ENCODE measurements at places on chromosomes 11 and 22. TPM values are rescaled to one million over a fixed set of nuclear protein-coding genes. Genes with fewer than 3 reads are reported as not detected.

GRCh38 chr22:30459181-30460052 lies 12.4 kb downstream of the SEC14L3 start:
- H3K36me3 ChIP-seq: no peaks in the 10 kb centered on the region
- no peaks in the 10 kb centered on the region for H3K4me1 ChIP-seq
- H3K27me3 ChIP-seq: no peaks in the 10 kb centered on the region
- DNase-seq: no peak

OR5M3 gene
- not detected for total RNA-seq

GRCh38 chr11:106706355-106706754 lies 311.9 kb downstream of the GUCY1A2 start:
- H3K27ac ChIP-seq: no peak overlapping the region
- peak; percentile 27 for DNase-seq
- no peaks in the 10 kb centered on the region for H3K27me3 ChIP-seq
- peaks cover 8% of the 10 kb centered on the region for H3K4me1 ChIP-seq
- no peaks in the 10 kb centered on the region for H3K36me3 ChIP-seq

DNA sequence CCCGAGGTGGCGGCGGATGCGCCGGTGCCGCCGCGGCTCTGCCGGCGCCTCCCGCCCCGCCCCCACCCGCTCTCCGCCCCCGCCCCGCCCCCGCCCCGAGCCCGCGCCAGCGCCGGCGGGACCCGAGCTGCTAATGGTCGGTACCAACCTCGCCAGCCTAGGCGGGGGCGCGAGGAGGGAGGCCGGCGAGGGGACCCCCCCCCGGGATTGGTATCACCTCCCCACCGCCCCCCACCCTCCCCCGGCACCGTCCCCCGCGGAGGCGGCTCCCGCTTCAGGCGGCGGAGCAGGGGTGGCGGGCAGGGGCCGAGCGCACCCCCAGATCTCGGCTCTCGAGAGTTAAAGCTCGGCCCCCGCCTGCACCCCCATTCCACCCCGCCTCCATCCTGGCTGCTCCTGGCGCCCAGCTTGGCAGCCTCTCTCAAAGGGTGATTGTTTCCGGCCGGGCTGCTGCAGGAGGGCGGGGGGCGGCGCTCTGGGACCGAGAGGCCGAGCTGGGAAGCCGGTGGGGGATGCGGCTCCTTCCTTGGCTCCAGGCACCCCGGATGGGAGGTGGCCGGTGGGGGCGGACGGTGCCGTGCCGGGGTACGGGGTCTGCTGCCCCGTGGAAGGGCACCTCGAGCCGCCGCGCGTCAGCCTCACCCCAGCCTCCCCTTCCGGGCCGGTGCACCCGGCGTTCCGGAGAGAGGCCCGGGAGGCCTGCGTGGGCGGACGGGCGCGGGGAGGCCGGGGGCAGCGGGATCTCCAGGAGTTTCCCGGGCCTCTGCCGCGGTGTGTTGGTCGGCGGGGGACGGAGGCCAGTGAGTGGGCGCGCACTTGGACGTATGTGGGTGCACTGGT lies at the start of gene B3GAT1:
Gene B3GAT1 (minus strand): TSS at position 40 of the 840 bp plus-strand sequence. CDS start 24,583 bp downstream, outside the sequence.
- no peak for DNase-seq
- H3K27me3 ChIP-seq: peaks cover 40% of the 10 kb centered on the region
- H3K4me3 ChIP-seq: no peak within 1 kb of the TSS

DNA sequence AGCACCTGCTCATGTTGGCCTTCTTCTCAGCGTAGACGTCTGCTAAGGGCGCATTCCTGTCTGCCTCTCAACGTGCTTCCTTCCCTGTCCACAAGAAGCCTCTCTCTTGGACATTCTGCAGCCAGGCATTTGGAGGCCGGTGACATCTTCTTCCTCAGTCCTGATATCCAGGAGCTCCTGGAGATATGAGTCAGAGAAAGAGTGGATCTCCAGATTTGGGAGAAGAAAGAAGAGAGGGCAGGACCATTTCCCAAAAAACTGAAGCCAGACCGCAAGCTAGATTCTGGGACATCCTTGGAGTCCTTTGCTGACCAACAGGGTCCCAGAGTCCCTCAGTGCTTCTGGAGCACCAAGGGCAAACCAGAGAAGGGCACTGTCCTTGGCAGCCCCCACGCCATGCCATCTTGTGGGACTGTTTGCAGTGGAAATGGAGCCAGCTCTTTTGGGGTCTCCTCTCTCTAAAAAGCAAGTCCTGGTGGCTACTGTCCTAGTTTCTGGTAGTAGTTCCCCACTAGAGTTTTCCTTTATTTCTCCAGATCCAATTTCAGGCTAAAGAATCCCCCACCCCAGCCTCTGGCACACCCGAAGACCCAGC lies 36.1 kb upstream of the SYT13 start:
- no peaks in the 10 kb centered on the region for H3K36me3 ChIP-seq
- no peak overlapping the region for H3K27ac ChIP-seq
- no peak overlapping the region for H3K4me3 ChIP-seq
- DNase-seq: no peak
- no peaks in the 10 kb centered on the region for H3K27me3 ChIP-seq

GGTLC2 gene
- not detected for total RNA-seq

GRCh38 chr11:94757037-94757735 lies 11.0 kb upstream of the AMOTL1 start:
- H3K4me1 ChIP-seq: no peaks in the 10 kb centered on the region
- no peak overlapping the region for H3K27ac ChIP-seq
- no peaks in the 10 kb centered on the region for H3K27me3 ChIP-seq
- H3K36me3 ChIP-seq: no peaks in the 10 kb centered on the region
- no peak overlapping the region for H3K4me3 ChIP-seq

PLEKHA7 gene
- total RNA-seq: 7.2 TPM

GRCh38 chr11:75505916-75506692 lies 19.6 kb downstream of the GDPD5 start:
- H3K27me3 ChIP-seq: no peaks in the 10 kb centered on the region
- DNase-seq: no peak

DKK3 gene
- total RNA-seq: 0.49 TPM

- no peaks in the 10 kb centered on the region for H3K27me3 ChIP-seq
- H3K27ac ChIP-seq: no peak overlapping the region
- no peaks in the 10 kb centered on the region for H3K4me1 ChIP-seq
- no peak for DNase-seq
- H3K4me3 ChIP-seq: no peak overlapping the region
These were observed 167.2 kb downstream of the TRIM29 start for GRCh38 chr11:119970555-119971304.

OR52H1 gene
- not detected for total RNA-seq

GRCh38 chr22:29840498-29840897 lies 2.4 kb upstream of the ASCC2 start:
- no peak overlapping the region for H3K27ac ChIP-seq
- DNase-seq: no peak
- H3K4me1 ChIP-seq: peaks cover 11% of the 10 kb centered on the region
- H3K27me3 ChIP-seq: no peaks in the 10 kb centered on the region

- H3K4me1 ChIP-seq: peaks cover 24% of the 10 kb centered on the region
- H3K27me3 ChIP-seq: no peaks in the 10 kb centered on the region
- peak overlapping the region; percentile 40 for H3K27ac ChIP-seq
- peak overlapping the region; percentile 99 for H3K4me3 ChIP-seq
- no peak for DNase-seq
- H3K36me3 ChIP-seq: peaks cover under 1% of the 10 kb centered on the region
These were observed 757 bp upstream of the HINFP start for GRCh38 chr11:119120639-119121007.

DNA sequence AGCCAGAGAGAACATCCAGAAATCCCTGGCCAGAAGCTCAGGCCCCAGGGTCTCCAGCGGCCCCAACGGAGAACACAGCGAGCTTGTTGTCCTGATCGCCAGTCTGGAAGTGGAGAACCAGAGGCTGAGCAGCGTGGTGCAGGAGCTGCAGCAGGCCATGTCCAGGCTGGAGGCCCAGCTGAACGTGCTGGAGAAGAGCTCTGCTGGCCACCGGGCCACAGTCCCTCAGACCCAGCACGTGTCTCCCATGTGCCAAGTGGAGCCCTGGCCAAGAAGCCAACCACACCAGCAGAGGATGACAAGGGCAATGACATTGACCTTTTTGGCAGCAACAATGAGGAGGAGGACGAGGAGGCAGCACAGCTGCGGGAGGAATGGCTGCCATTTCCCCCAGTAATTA lies 20.6 kb upstream of the SCGB1D1 start:
- H3K27ac ChIP-seq: no peak overlapping the region
- H3K27me3 ChIP-seq: 0 out of 2 replicates have a peak, but pooled peaks cover 3% of the 10 kb centered on the region
- no peaks in the 10 kb centered on the region for H3K36me3 ChIP-seq
- no peak for DNase-seq
- no peak overlapping the region for H3K4me3 ChIP-seq
- H3K4me1 ChIP-seq: no peaks in the 10 kb centered on the region

- peaks cover 5% of the 10 kb centered on the region for H3K27me3 ChIP-seq
- no peaks in the 10 kb centered on the region for H3K36me3 ChIP-seq
- no peak overlapping the region for H3K27ac ChIP-seq
- H3K4me1 ChIP-seq: peaks cover 8% of the 10 kb centered on the region
- no peak for DNase-seq
- H3K4me3 ChIP-seq: no peak overlapping the region
These were observed 25.5 kb downstream of the SCGB1A1 start for GRCh38 chr11:62444236-62444833.

TPH1 gene
- total RNA-seq: 0.42 TPM

- DNase-seq: no peak
- H3K4me1 ChIP-seq: peaks cover 39% of the 10 kb centered on the region
- H3K27ac ChIP-seq: no peak overlapping the region
- H3K36me3 ChIP-seq: no peaks in the 10 kb centered on the region
These were observed 5.4 kb upstream of the NDUFS8 start for GRCh38 chr11:68025047-68025446.

- no peaks in the 10 kb centered on the region for H3K36me3 ChIP-seq
- H3K27me3 ChIP-seq: no peaks in the 10 kb centered on the region
- peaks cover 13% of the 10 kb centered on the region for H3K4me1 ChIP-seq
These were observed 8.2 kb upstream of the LAYN start for GRCh38 chr11:111532365-111532709.

SMTNL1 gene
- not detected for total RNA-seq

GRCh38 chr11:5541427-5541826 lies 6.9 kb downstream of the OR52H1 start:
- no peaks in the 10 kb centered on the region for H3K4me1 ChIP-seq
- H3K27me3 ChIP-seq: 0 out of 2 replicates have a peak, but pooled peaks cover 2% of the 10 kb centered on the region
- no peak overlapping the region for H3K27ac ChIP-seq
- no peaks in the 10 kb centered on the region for H3K36me3 ChIP-seq

ACTN3 gene
- not detected for total RNA-seq

PHOX2A gene
- total RNA-seq: not detected

CHRNA10 gene
- total RNA-seq: 3.0 TPM

DNA sequence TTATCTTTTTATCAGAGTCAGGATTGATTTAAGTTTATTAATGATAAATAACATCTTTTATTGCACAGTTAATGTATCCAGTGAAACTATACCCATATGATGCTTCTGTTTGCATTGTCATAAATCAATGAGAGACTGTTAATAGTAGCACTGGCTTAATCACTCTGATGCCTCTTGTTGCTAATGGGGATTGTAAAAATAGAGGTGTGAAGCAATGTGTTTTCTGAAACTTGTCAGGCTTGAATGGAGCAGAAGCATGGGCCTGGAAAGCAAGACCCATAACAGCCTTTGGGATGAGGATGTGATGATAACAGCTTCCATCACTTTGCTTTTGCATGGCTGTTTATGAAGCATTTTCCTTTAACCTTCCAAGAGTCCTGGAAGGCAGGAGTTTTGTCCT lies 319.7 kb downstream of the DDX10 start:
- H3K27me3 ChIP-seq: no peaks in the 10 kb centered on the region
- no peaks in the 10 kb centered on the region for H3K4me1 ChIP-seq
- no peaks in the 10 kb centered on the region for H3K36me3 ChIP-seq
- no peak for DNase-seq
- no peak overlapping the region for H3K27ac ChIP-seq

DUSP8 gene
- total RNA-seq: 10.2 TPM

- no peak overlapping the region for H3K4me3 ChIP-seq
- no peak for DNase-seq
- H3K36me3 ChIP-seq: no peaks in the 10 kb centered on the region
- H3K4me1 ChIP-seq: no peaks in the 10 kb centered on the region
- H3K27me3 ChIP-seq: no peaks in the 10 kb centered on the region
- no peak overlapping the region for H3K27ac ChIP-seq
These were observed 15.9 kb upstream of the GRAMD4 start for GRCh38 chr22:46604306-46604690.

- peak overlapping the region; percentile 15 for H3K4me3 ChIP-seq
- peak overlapping the region; percentile 86 for H3K27ac ChIP-seq
- H3K27me3 ChIP-seq: no peaks in the 10 kb centered on the region
- no peaks in the 10 kb centered on the region for H3K36me3 ChIP-seq
- peak; percentile 89 for DNase-seq
- peaks cover 55% of the 10 kb centered on the region for H3K4me1 ChIP-seq
These were observed 4.8 kb upstream of the ELFN2 start for GRCh38 chr22:37431801-37432707.

Measured in HCT116 (cell line).